ENCODE measurements at places on chromosomes 3 and 15.

DNA sequence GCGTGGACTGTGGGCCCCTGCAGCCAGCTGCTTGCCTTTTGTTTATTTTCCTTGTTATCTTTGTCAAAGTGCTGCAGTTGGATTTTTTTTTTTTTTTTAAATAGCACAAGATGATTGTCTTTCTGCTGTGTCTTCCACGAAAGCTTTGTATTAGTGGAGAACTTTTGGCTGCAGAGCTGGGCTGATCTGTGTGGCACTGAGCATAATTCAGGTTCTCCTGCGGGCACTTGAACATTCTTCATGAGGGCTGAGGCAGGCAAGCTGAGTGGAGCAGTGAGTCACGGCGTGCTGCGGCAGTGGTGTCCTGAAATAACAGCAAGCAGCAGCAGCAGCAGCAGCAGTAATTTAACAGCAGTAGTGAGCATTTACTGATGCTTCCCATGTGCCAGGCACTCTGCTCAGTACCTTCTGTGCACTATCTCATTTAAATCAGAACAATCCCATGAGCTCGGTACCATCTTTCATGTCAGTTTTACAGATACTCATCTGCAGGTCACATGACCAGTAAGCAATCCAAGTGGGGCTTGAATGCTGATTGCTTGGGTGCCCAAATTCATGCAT is 45.8 kb downstream of the MITF start:
- peak; percentile 32 for DNase-seq

GRCh38 chr3:23831517-23832394 is 26.0 kb downstream of the UBE2E1 start:
- DNase-seq, result no peak

DNA sequence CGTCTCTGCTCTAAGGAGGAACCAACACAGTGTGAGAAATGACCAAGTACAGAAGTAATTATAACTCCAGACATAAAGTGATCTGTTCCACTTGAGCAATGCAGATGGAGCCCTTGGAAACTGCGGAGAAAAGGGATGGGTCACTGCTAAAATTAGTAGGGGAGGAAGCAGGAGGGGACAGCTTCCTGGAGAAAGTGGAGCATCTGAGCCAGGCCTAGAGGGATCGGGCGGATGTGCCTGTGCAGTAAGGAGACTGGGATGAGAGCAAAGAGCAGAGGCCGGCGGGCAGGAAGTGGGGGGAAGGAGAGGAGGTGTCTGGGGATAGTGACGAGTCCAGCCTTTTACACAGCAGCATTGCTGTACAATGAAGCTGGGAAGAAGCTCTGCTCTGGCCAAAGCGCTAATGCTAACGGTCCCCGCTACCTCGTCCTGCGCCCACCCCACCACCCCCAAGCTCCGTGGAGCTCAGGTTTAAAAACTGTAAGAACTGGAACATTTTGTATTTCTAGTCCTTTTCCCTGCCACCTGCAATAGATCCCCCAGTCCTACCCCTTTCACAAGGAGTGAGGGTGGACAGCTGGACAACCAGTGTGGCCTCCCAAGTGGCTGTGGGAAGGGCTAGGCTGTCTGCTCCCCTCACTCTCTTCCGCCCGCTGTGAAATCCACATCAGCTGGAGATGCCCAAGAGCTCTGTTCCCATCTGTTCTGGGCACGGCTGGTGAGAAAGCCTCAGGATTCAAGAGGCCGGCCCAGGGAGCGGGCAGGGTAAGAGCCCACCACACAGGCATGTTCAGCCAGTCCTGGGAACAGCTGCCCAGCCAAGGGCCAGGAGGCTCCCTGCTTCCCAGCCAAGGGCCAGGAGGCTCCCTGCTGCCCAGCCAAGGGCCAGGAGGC is 53.0 kb upstream of the HES1 start:
- DNase-seq, result peak; percentile 58

DNA sequence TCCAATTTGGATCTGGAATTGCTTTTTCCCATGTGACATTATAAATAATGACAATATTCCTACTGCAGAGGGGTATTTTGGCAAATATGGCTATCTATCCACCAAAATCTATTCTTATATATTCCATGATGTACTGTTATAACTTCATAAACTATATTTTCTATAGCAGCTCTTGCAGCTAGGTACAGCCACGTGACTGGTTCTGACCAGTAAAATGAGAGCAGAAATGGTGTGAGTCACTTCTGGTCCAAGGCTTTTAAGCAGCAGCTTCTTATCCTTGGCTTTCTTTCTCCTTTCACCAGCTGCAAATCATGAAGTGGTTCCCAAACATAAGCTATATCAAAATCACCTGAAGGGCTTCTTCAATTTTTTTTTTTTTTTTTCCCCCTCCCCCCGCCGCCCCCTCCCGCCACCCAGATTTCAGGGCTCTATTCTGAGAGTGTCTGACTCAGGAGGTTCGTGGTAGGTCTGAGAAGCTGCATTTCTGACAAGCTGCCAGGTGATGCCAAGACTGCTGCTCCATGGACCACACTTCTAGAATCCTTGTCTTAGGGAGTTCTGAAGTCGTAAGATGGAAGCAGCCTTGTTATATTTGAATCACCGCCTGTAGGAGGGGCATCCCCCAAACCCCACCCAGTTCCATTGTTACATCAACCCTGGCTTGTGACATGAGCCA is 357.5 kb downstream of the CHST2 start:
- DNase-seq, result no peak

- DNase-seq, result no peak
These were observed 26.3 kb downstream of the ITGA11 start for GRCh38 chr15:68405378-68406250.

DNA sequence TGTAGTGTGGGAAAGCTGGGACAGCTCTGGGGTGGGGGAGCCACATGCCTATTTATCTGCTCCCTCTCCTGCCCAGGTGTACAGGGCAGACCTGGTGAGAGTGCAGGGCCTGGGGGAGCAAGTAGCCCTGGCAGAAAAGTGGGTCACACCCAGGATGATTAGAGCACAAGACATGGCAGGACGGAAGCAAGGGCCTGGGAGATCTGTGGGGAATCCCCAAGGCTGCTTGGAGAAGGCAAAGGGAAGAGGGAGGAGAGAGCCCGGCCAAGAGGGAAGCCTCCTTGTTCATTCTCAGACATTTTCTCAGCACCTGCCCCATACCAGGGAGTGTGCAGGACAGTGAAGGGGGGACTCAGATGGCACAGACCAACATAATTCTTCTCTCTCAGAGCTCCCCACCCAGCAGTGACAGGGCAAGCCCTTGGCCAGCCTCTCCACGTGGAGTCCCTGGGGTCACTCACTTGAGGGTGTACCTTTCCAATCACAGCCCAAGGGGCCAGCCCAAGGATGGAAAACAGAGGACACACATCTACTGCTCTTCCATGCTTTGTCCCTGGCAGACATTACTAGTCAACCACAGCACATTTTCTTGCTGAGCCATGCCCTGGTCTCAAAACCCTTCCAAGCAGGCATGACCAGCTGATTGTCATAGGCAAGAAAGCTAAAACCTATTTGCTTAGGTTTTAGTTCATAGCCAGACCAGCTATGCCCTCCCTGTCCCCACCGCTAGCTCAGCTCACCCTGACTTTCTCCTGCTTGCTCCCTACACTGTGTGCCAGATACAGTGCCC is 4.9 kb upstream of the DUSP7 start:
- DNase-seq, result no peak

GRCh38 chr3:14405360-14406238 is 3.2 kb downstream of the SLC6A6 start:
- peak; percentile 66 for DNase-seq

DNA sequence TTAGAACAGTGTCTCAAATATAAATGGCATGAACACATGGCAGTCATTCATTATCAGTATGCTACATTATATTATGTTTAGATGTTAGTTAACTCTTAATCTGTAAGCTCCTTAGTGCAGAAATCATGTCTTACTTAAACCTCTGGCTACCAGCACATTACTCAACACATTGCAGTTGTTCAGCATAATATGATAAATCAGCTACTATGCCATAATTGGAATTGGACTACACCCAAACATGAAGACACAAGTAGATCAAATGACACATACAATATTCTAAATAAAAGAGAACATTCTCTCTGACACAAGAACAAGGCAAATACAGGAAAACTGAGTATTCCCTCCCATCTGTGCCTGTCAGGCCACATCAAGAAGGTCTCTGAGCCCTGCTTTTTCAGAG is 116.1 kb downstream of the PCCB start:
- no peak for DNase-seq

GRCh38 chr3:134326760-134327593 is 47.3 kb downstream of the AMOTL2 start:
- no peak for DNase-seq

- no peak for DNase-seq
These were observed 94.6 kb downstream of the ZPLD1 start for GRCh38 chr3:102529452-102529851.

DNA sequence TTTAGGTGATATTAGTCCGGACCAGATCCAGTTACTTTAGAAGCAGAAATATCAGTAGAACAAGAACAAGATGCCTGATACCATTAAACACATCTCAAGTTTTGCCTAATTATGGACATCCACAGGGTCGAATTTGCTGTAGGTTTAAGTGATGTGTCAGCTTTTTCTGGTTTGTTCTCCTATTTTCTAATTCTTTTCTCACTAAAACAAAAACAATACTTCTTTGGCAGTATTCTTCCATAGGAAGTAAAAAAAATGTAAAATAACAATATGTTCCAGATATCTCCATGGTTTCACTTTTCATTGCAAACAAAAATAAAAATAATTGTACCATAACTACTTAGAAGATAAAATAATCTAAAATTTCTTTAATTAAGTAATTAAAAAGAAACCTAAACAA is 265.7 kb downstream of the SHOX2 start:
- no peak for DNase-seq

GRCh38 chr3:58946875-58947274 is 103.0 kb downstream of the CFAP20DC start:
- DNase-seq, result no peak

DNA sequence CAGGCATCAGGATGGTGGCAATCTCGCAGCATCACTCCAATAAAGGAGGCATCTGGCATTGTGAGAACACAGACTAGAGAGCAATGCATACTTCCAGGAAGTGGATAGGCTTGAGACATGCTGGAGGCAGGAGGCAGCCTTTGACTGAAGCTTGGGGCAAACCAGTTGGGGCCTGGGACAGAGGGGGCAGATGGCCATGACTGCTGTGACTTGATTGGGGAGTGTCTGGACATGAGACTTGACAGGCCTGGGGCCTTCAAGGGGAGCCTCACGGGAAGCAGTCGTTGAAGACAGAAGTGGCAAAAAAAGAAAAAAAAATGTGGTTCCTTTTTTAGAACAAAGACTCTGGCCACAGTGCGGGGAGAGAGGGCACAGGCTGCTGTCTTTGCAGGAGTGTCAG is 44.7 kb upstream of the CHRNA7 start:
- no peak for DNase-seq

DNA sequence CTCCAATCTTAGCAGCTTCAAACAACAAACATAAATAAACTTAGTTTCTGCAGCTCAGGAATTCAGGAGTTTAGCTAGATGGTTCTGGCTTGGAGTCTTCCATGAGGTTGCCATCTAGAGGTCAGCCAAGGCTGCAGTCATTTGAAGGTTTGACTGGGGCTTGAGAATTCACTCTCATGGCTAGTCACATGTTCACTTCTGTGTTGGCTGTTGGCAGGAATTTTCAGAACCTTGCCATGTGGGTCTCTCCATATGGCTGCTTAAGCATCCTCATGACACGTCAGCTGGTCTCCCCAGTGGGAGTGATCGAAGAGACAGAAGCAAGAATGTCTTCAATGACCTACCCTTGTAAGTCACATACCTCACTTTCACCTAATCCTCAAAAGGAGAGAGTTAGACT is 269.2 kb upstream of the CNTN3 start:
- DNase-seq, result no peak

- no peak for DNase-seq
These were observed 23.5 kb downstream of the TMOD2 start for GRCh38 chr15:51774916-51775315.
